ENCODE measurements at places on chromosomes 4 and X.

GRCh38 chr4:64564126-64564525 is 154.9 kb upstream of the TECRL start:
- no peak for DNase-seq

DNA sequence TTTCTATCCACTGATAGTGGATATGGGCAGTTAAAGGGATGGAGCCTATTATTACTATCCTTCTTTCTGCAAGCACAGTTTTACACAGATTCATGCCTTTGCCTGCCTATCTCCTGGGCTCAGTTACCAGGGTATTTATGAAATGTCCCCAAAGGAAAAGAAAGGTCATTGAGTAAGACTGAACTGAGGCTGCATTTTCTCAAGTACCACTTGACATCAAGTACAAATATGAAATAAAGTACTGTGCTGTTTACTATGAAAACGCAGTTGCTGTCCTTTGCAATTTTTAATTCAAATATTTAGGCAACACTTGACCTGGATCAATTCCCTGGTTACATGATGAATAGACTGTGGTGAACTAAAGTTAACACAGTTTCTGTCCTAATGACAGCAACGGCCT is 23.5 kb upstream of the SPANXN4 start:
- DNase-seq, result no peak

DNA sequence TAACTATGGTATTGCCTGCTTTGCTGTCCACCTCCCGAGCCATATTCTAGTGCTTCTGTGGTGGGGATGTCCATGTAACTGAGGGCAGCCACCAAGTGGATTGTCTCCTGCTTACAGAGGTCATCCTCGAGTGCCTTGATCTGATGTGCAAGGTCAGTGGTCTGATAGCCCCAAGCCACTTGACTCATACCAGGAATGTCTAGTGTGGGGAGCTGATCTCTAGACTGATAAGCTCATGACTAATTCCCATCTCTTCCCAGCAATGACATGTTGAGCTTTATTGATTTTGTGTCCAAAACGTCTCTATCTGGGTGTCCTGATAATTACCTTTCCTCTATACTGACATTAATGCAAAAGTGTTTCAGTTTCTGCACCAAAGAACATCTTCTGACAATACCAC is 168.4 kb upstream of the WDR1 start:
- no peak for DNase-seq

GRCh38 chrX:17944833-17945497 is 83.9 kb upstream of the RAI2 start:
- no peak for DNase-seq

- no peak for DNase-seq
Observed at GRCh38 chr4:3021627-3022026, 52.7 kb downstream of the HTT-AS start.

- DNase-seq, result peak; percentile 94
Observed at GRCh38 chr4:53476232-53477037, 99.0 kb downstream of the FIP1L1 start.

DNA sequence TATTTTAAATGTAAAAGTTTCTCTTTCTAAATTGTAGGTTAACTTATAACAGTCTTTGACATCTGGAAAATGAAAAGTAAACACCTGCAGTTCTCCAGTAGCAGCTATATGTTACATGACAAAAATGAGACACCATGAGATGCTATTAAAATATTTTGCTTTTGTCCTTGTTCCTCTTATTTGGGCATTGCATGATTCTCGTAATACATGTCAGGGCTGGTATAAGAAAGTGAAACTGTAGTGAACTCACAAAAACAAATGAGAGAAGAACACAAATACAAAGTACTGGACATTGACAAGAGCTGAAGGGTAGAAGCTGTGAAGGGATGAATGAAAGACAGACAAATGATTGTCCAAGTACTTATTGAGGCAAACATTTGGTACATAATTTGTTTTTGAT is 9.0 kb downstream of the GK2 start:
- no peak for DNase-seq

- no peak for DNase-seq
Observed at GRCh38 chr4:76624931-76625715, 190.1 kb downstream of the SHROOM3 start.

Measured in HS-5 (cell line).